Fibroblast of skin of right quadriceps (primary cell): ENCODE measurements at places on chromosomes 11 and 22.

- peak; percentile 71 for DNase-seq
These were observed 28.5 kb downstream of the MAML2 start for GRCh38 chr11:96314326-96315020.

GRCh38 chr11:107792049-107792443 is 66.5 kb downstream of the SLC35F2 start:
- no peak for DNase-seq

DNA sequence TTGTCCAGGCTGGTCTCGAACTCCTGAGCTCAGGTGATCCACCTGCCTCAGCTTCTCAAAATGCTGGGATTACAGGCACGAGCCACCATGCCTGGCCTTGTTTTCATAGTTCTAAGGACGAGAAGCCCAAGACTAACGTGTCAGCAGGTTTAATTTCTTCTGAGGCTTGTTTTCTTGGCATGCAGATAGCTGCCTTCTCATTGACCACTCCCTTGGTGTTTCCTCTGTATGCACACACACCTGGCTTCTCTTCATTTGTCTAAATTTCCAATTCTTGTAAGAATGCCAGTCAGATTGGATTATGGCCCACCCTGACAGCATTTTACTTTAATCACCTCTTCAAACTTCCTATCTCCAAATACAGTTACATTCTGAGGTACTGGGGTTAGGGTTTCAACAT is 72.5 kb upstream of the CTSC start:
- DNase-seq: no peak

DNA sequence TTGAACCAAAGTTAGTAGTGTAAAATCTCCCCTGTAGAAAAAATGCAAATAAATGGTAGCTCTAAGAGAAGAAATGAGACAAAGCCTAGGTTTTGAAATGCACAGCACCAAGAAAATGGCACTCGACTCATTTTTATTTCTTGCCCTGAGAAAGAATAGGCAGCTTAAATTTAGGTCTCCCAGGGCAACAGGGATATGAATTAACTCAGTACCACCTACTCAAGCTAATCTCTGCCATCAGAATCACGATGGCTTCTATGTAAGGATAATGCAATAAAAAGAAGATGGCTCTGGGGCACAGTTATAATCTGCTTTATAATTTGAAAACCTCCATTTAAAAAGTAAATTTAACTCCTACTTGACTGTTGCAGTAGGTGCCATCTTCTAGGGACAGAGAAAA is 1784.3 kb downstream of the LRRC4C start:
- DNase-seq: no peak
